ENCODE measurements at places on chromosomes 13 and 19.

- DNase-seq: no peak
Observed at GRCh38 chr19:47848823-47849473, 10.1 kb upstream of the TPRX2 start.

- DNase-seq: no peak
Observed at GRCh38 chr13:98927951-98928927, 49.6 kb downstream of the DOCK9 start.

GRCh38 chr19:29445246-29445645 is 80.5 kb upstream of the VSTM2B start:
- no peak for DNase-seq

DNA sequence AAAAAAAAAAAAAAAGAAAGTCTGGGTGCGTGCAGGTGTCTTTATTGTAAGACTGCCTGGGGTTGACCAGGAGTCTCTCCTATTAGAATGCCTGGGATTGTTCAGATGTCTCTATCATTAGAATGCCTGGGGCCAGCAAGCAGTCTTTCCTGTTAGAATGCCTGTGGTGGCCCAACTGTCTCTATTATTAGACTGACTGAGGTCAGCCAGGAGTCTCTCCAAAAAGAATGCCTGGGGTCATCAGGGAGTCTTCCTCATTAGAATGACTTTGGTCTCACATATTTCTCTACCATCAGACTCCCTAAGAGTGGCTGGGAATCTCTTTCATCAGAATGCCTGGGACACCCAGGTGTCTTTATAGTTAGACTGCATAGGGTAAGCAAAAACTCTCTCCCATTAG is 1577.5 kb downstream of the UQCRFS1 start:
- no peak for DNase-seq

DNA sequence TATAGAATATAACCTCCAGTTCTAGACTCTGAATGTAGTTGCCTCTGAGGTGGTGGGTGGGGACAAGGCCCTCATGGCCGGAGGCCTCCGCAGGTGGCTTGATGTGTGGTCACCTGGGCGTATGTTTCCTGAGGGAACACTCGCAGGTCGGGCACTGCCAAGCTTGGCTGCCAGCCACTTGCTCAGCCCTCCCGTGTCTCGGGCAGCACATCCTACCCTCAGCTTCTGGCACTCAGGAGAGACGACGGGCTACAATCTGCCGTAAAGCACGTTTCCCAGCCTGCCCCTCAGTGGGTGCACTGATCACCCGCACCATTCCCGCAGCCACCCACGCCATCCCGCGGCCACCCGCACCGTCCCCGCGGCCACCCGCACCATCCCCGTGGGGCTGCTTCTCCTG is 15.2 kb downstream of the THOP1 start:
- peak; percentile 34 for DNase-seq

DNA sequence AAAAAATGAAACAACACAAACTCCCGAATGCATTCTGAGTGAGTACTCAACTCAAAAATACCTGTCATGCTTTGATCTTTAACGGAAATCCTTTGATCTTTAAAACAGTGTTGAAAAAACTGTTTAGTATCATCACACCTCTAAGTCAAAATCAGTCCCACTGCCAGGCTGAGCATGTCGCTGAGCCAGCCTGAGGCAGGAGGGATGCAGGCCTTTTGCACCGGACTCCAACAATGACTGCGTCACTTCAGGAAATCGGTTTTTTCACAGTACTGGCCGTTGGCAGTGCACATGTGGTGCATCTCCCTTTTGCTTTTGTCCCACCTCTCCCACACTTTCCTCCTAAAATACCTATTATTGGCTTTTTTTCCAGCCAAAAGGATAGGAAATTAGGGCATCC is 78.2 kb downstream of the SHISA2 start:
- DNase-seq: no peak

DNA sequence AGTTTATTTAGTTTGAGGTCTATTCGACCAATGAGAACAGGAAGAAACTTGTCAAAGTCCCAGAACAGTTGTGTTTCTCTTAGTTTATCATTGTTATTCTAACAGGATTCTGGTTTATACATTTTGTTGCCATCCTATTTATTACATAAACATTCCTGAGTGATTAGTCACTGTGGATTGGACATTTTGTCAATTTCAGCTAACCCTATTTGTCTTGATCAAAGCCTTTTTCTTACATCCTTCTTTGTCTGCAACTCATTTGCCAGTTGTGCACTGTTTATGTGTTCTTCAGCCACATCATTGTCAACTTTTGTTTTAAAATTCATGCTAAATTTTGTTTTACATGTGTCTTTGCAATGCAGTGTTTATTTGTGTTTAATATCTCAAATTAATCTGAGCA is 886.0 kb upstream of the SLC10A2 start:
- no peak for DNase-seq

Measured in GM20000 (cell line).